Activated CD4-positive, alpha-beta T cell treated with anti-CD3 and anti-CD28 coated beads, Interleukin-2, amount 10 ng/mL, durations not matched to agents 7 days and 5 days (primary cell): ENCODE measurements at places on chromosomes 7 and 10.

- no peaks in the 10 kb centered on the region for H3K36me3 ChIP-seq
- no peak for DNase-seq
- no peak overlapping the region for H3K27ac ChIP-seq
- no peaks in the 10 kb centered on the region for H3K27me3 ChIP-seq
Observed at GRCh38 chr7:157547611-157548010, 210.8 kb downstream of the DNAJB6 start.

- no peaks in the 10 kb centered on the region for H3K36me3 ChIP-seq
- no peak overlapping the region for H3K27ac ChIP-seq
- H3K4me3 ChIP-seq, result no peak overlapping the region
- H3K4me1 ChIP-seq, result no peaks in the 10 kb centered on the region
Observed at GRCh38 chr7:70505468-70505867, 626.5 kb upstream of the GALNT17 start.

- H3K36me3 ChIP-seq, result no peaks in the 10 kb centered on the region
- DNase-seq, result no peak
- no peak overlapping the region for H3K27ac ChIP-seq
- peaks cover 15% of the 10 kb centered on the region for H3K27me3 ChIP-seq
Observed at GRCh38 chr7:121000081-121000983, 11.8 kb downstream of the CPED1 start.

DNA sequence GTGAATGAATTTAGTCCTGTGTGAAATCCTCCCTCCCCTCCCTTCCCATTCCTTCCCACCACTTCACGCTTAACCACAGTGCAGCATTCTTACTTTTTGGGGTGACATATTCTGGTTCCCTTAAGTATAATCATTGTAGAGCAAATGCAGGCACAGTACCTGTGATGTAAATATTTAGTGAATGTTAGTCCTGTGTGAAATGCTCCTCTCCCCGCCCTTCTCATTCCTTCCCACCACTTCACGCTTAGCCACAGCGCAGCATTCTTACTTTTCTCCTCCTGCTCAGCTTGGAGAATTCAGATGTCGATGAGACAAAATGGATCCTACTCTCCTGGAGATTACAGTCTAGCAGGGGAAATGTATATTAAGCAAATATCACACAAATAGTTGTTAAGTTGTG, 258.8 kb downstream of the EXOC4 start:
- H3K36me3 ChIP-seq, result peaks cover 2% of the 10 kb centered on the region
- no peak overlapping the region for H3K4me3 ChIP-seq
- H3K27ac ChIP-seq, result no peak overlapping the region
- H3K27me3 ChIP-seq, result no peaks in the 10 kb centered on the region

- peak overlapping the region; percentile 67 for H3K27ac ChIP-seq
- H3K4me1 ChIP-seq, result peaks cover 78% of the 10 kb centered on the region
- H3K36me3 ChIP-seq, result peaks cover 13% of the 10 kb centered on the region
- H3K4me3 ChIP-seq, result no peak overlapping the region
Observed at GRCh38 chr10:72243822-72244437, 27.9 kb upstream of the ASCC1 start.
